ENCODE measurements at places on chromosomes 2 and 18.

GRCh38 chr2:228681426-228681825 is 499.9 kb upstream of the SPHKAP start:
- peak; percentile 56 for DNase-seq

GRCh38 chr2:36238106-36238505 is 117.5 kb upstream of the CRIM1 start:
- DNase-seq, result peak; percentile 48

- DNase-seq, result no peak
These were observed 10.6 kb downstream of the RND3 start for GRCh38 chr2:150476809-150477302.

- DNase-seq, result peak; percentile 69
These were observed 5.2 kb downstream of the TMEM127 start for GRCh38 chr2:96260387-96261260.

DNA sequence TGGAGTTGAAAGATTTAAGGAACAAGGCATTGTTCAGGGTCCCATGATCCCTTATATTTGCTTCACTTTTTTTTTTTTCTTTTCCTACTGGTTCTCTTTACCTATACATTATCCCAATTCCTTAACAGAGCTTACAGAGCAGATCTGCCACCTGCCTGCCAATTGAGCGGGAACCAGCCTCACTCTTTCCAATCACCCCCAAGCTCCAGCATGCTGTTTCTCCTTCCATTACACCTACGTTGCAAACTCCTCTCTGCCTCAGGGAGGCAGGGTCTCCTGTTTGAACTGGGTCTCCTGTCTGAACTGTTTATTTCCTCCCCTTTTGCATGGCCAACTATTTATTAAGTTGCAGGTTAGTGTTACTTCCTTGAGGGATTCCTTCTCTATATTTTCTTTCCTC is 77.2 kb upstream of the SLC38A11 start:
- DNase-seq, result no peak

- DNase-seq, result no peak
These were observed 615.6 kb upstream of the CDH2 start for GRCh38 chr18:28792404-28793086.

GRCh38 chr2:37872192-37872750 is 52.8 kb upstream of the RMDN2 start:
- no peak for DNase-seq

DNA sequence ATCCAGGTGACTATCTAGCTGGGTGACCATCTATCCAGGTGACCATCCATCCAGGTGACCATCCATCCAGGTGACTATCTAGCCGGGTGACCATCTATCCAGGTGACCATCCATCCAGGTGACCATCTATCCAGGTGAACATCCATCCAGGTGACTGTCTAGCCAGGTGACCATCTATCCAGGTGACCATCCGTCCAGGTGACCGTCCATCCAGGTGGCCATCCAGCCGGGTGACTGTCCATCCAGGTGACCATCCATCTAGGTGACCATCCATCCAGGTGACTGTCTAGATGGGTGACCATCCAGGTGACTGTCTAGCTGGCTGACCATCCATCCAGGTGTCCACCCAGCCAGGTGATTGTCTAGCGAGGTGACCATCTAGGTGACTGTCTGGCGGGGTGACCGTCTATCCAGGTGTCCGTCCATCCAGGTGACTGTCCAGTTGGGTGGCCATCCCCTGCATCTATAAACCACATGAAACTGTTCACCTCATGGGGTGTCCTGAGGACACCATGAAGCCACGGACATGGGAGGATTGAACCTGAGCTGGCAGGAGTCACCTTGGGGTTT is 305.3 kb downstream of the NDUFA10 start:
- no peak for DNase-seq

GRCh38 chr18:1294229-1294628 is 389.6 kb downstream of the ADCYAP1 start:
- no peak for DNase-seq

DNA sequence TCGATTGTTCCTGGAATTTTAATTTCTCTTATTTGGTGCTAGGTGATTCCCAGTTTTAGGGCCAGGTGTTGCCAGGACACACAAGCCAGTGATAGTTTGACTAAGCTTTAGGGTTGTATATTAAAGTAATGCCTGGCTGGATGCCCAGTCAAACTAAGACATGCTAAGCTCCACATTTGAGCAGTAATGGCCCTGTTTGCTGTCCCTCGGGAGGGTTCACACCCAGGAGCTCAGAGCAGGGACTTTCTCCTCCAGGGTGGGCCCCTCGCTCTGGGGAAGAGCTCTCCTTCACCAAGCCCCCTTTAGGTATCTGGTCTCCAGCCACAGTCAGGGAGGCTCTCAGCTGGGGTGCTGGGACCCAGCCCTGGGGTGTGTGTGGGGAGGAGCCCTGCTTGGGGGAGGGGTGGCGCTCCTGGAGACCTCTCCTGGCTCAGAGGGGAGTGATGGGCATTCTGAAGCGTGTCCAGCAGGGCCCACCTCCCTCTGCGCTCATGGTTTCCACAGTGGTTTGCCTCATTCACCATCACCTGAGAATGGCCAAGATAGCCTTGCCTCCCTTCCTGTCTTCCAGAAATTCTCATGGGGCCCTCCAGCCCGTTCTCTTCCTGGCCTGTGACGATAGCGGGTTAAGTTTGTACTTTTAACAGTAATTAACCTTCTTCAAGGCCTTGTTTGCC is 31.7 kb downstream of the INPP4A start:
- peak; percentile 34 for DNase-seq

GRCh38 chr2:158403237-158403636 is 53.3 kb downstream of the CCDC148 start:
- no peak for DNase-seq

DNA sequence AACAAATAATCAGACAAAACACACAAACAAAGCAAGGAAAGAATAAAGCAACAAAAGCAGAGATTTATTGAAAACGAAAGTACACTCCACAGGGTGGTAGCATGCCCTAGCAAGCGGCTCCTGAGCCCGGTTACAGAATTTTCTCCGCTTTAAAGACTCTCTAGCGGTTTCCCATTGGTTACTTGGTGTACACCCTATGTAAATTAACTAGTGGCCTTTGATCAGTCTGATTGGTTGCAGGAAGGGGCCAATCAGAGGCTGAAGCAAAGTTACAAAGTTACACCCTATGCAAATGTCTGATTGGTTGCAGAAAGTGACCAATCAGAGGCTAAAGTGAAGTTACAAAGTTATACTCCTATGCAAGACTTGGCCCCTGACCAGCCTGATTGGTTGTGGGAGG is 242.9 kb downstream of the LDLRAD4 start:
- peak; percentile 27 for DNase-seq
